NCI-H748 treated with DMSO at 0.1 percent for 48 hours (cell line): ENCODE measurements at places on chromosomes 6 and 20.

- DNase-seq = no peak
Observed at GRCh38 chr6:46310196-46310595, 139.4 kb upstream of the ENPP5 start.

GRCh38 chr20:23449421-23449820, 3.3 kb downstream of the CST11 start:
- no peak for DNase-seq

- no peak for DNase-seq
Observed at GRCh38 chr6:116994447-116994846, 117.4 kb downstream of the RFX6 start.

DNA sequence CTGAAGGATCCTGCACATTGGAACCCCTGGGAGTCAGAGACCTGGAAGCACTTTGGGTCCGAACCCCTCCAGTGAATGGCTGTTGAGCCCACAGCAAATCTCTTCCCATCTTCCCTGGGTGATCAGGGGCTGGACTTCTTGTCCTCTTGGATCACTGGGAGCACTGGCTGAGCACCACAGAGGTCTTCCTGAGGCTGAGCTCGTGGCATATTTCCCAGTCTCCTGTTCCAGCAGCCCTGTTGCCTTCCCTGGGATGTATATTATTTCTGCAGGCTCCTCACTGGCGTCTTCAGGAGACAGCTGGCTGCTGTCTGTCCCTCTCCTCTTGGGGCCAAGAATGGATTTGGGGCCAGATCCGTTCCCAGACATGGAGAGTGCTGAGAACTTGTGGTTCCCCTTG, 43.4 kb downstream of the PTK7 start:
- no peak for DNase-seq

- no peak for DNase-seq
Observed at GRCh38 chr6:150683320-150683719, 83.6 kb downstream of the PLEKHG1 start.

DNA sequence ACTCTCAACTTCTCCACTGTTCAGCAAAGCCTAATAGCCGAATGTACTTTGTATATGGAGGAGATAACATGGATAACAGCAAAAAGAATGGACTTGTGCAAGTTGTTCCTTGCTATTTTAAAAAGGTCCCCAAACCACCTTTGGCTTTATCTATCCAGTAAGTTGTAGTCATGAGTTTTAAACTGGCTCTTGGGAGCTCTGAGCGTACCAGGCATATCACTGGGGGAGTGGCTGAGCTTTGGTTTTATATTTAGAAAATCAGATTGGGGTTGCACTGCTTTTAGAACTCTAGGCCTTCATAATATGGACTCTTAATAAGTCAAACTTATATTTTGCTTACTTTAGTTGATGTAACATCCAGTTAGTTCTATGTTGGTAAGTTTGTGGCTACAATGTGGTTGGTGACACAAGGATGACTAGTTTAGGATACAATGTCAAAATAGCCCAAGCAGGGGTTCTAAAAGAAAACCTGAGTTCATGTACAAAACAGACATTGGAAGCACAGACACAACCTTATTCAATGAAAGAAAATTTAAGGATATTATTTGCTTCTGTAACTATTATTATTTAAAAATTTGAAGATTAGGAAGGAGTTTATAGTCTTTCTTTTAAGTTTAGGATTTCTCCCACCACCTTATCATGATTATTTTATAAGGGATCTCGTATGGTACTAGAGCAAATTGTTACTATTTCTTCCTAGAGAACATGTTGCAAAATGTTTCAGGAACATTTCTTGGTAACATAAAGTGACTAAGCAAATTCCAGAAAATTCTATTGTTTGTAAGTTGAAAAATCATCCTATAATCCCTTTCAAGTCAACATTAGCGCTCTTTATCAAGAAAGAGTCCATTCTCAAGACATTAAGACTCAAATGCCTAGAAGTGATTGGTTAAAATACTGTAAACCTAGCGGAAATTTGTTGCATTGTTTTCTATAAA, 165.8 kb upstream of the SUPT3H start:
- no peak for DNase-seq

DNA sequence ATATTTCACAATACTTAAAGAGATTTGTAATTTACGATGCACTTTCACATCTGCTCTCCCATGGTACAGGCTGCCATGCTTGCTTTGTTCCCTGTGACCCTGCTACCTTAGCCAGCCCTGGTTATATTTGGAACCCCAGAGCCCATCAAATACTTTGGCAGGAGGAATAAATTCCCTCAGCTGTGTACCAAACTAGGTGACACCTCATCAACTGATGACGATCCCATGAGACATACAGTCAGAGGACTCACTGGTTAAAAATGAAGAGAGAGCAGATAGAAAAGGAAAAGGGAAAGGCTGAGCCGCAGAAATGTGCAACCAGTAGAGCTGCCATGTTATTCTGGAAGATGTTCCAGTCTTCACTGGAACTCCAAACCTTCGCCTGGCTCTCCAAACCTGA, 120.0 kb downstream of the SIM1 start:
- DNase-seq = no peak

DNA sequence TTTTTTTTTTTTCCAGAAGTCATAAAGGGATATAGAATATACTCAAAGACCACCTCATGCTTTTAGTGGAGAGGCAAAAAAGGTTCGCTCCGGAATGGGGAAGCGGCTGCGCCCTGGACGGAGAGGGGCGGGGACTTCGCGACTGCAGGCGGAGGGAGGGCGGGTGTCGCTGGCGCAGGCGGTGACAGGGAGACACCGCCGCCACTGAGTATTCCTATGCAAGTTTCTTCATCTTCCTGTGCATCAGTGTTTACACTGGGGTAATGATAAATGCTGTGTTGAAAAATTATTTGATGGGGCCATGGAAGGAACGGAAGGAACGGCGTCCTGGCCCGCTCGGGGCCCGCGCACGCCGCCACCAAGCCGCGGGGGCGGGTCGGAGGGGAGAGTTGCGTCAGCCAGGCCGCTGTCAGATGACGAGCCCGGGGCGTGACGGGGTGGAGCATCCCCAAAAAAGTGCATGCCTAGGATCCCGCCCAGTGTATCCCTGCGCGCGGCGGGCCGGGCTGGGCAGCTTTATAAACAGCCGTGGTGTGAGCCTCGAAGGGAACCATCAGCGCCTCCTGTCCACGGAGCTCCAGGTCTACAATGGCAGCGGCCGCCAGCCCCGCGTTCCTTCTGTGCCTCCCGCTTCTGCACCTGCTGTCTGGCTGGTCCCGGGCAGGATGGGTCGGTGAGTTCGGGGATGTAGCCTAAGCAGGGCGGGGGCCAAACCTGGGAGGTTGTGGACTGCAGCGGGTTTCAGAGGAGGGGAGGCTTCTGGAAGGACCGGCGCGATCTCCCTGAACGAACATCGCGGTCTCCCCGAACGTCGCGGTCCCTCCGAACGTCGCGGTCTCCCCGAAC, at the start of gene ULBP1:
Gene ULBP1, plus strand, starts transcription at position 482 of the 846 bp plus-strand sequence. Its CDS starts 107 bp downstream, at position 589.
- DNase-seq = peak; percentile 81

DNA sequence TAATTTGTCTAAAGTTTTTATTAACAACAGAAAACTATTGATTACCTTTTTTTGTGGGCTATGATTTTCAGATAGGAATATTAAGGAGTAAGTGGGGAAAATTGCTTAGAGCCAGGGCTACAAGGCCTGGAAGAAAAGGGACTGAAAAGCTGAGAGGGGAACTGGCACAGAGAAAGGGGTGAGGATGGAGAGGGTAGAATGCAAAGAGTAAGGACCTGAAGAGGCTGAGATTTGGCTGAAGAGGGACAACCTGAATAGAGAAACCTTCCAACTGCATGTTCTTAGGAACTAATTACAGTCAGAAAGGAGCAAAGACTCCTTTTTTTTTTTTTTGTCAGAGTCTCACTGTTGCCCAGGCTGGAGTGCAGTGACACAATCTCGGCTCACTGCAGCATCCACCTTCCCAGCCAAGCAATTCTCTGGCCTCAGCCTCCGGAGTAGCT, 16.7 kb downstream of the BTN2A1 start:
- DNase-seq = no peak

- DNase-seq = no peak
Observed at GRCh38 chr6:136158387-136158821, 91.7 kb downstream of the MTFR2 start.

DNA sequence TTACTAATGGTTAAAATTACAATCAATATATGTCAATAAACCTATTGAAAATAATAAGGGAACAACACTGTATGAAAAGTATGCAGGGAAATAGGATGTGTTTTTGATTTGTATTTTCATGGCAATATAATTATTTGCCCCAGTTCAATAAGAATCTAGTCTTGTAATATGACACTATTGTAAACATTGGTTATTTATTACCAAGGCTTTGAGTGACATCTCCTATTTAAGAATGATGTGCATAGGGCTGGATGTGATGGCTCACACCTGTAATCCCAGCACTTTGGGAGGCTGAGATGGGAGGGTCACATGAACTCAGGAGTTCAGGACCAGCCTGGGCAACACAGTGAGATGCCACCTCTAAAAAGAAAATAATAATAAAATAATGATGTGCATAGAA, 78.6 kb upstream of the DTNBP1 start:
- DNase-seq = peak; percentile 22
